Smooth muscle cell of the brain vasculature (primary cell): ENCODE measurements at places on chromosomes 11 and 22.

DNA sequence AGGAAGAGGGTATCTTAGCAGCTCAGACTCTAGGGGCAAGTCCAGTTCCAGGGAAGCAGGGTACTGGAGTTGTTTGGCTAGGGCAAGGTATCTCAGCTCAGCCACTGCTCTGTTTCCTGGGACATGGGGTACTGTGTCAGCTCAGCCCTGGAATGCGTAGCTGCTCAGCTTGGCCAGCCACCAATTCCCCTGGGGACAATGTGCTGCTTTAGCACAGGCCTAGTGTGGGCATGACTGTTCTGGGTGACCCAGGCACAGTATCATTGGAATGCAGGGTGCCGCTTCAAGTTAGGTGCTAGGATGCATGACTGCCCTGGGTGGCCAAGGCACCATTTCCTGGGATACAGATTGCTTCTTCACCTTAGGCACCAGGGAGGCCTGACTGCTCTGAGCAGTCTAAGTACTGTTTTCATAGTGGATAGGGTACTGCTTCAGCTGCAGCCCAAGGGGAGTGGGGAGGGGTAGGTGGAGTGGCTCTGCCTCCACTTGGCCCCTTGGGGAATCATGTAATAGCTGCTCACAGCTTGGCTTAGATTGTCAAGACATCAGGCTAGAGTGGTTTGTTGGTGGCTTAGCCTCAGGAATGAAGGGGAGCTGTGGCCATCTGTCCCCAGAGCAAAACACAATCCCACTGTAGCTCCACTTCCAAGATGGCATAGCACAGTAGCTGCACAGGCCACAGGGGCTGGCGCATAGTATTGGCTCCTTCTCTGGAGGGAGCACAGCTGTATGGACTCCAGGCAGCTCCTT, 36.0 kb downstream of the MADD start:
- DNase-seq: no peak

DNA sequence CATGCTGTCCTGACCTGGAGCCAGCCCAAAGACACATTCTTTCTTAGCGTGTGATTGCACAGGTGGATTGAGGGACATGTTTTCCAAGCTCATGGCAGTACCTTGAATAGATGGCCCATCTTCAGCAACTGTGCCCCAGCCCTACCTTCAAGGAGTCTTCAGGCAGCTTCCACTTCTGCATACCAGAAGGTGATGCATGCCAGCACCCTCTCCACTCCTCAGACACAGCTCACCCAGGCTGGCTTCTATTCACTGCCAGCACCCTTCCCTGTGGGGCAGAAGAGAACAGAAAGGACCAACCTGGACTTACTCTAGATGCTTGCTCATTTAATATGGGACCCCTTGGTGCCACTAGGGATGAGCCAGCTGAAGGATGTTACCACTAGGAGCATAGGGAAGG, 466.4 kb upstream of the ISX start:
- no peak for DNase-seq

DNA sequence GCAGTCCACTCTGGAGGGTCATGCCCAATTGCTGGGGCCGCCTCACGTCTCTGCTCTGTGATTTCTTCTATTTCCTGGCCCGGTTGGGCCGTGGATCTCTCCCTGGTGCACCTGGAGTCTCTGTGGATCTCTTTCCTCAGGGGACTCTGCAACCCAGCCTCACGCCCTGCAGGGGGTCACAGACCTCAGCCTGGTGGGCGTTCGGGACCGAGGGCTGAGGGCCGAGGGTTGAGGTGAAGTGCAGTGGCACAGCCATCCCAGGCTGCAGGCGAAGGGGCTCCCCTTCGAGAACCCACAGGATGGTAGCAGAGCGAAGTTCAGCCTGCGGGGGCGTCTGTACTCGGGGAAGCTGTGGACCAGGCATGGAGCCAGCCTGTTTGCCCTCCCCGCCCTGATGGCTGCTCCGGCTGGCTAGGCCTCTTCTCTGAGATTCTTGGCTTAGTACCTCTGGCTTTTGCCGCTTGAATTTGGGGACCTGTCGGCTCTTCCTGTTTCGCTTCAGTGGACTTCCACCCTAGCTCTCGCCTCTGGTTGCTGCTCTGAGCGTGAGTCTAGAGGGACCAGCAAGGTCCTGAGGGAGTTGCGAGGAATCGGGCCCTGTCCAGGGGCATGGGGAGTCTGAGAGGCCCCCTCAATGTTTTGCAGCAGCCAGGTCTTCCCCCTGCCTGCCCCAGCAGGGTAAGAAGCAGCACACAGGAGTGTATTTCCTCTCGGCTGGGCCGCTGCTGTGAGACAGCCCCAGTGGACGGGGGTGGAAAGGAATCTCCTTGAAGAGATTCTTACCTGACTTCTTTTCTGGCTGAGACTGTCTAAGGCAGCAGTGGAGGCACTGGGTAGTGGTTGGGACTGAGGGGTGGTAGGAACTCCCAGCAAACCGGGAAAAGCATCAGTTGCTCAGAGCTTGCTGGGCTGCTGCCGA, 140.8 kb downstream of the TBC1D22A start:
- no peak for DNase-seq

DNA sequence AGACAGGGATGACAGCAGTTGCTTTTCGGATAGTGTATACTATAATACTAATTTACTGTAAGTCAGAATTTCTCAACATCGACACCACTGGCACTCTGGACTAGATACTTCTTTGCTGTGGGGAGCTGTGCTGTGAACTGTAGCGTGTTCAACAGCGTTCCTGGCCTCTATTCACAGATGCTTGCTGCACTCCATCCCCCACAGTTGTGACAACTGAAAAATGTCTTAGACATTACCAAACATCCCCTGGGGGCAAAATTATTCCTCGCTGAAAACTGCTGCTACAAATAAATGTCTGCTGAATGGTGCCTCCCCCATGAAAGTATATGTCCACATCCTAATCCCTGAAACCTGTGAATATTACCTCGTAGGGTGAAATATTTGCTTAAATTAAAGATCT, 7.5 kb upstream of the SLC15A3 start:
- no peak for DNase-seq

DNA sequence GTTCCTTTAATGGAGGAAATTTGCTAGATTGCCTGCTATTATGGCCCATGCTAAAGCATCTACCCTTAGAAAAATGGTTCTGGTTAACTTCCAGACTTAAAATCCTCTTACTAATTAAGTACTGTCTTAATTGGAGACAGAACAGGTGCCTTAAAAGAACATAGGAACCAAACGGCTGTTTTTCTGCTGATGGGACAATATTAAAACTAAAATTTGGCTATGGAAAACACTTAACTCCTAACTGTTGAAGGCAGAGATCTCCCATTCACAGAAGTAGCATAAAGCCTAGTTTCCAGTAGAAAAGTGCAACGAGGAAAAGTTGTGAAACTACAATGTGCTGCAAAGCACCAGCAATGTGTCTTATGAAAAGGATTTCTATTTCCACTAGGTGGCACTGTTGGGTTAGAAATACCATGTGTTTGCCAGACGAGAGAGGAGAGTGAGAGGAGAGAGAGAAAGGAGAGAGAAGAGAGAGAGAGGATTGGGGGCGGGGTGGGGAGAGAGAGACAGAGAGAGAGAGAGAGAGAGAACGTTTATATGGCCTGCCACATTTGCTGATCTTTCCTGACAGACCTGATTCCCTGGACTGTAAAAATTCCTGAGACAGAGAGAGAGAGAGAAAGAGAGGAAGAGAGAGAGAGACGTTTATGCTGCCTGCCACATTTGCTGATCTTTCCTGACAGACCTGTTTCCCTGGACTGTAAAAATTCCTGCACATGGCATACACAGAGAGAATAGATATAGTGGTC, 51.5 kb downstream of the FAM181B start:
- peak; percentile 21 for DNase-seq

GRCh38 chr22:39932918-39933649, 27.1 kb upstream of the TMA7B start:
- DNase-seq: no peak

DNA sequence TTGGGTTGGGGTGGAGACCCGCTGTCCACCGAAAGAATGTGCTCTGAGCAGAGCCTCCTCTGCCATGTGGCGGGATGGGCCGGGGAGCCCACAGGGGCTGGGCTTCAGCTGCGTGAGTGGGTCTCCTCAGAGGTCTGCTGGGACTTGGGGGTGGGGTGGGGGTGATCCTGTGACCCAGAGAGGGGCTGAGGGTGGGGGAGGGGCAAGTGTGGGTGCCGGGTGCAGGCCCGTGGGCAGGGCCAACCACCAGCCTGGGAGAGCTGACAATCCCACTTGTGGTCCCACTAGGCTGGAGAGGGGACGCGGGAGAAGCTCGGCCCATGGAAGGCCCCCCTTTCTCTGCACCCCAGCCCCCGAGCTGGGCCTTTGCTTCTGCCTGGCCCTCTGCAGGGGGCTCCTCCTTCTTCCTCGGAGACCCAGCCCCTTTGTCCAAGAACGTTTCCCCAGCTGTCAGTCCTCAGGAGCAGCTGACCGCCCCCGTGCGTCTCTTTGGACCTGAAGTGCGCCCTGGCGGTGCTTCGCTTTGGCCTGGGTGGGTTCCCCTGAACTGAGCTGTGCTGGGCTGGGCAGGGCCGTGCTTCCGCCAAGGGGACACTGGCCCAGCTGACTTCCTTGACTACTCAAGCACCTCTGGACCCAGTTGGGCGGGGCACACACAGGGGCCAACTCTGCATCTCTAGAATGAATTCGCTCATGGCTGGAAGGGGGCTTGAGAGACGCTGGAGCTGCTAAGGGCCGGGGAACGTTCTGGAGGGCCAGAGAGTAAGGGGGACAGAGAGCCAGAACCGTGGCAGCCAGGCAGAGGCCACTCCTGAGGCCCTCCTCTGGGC, 30.2 kb downstream of the OSBPL5 start:
- no peak for DNase-seq

- no peak for DNase-seq
Observed at GRCh38 chr22:28670161-28670560, 9.5 kb downstream of the TTC28 start.

GRCh38 chr11:16403448-16403803, 47.1 kb upstream of the SOX6 start:
- no peak for DNase-seq

DNA sequence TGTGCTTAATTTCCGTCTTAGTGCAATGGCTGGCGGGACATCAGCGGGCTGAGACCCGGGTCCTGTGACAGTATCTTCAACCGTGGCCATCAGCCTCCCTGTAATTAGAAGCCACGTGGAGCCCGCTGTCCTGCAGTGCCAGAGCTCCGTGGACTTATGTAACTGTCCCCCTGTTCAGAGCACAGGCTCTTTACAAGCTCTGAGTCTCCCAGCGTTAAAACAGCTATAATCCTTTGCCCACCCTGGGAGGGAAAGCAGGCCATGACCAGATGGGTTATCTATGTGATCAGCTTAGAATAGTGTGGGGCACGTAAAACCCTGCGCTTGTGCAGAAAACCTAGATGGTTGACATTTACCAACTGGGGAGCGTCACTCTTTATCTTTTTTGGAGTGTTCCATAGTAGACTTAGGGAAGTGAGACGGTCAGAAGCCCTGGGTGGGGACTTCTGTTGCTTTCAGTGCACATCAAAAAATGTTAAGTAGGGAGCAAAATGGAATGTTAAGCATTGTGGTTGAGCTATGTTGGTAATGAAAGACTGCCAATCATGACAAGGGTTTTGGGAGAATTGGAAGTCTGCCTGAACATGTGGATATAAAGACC, 103.5 kb upstream of the CADM1 start:
- DNase-seq: no peak

DNA sequence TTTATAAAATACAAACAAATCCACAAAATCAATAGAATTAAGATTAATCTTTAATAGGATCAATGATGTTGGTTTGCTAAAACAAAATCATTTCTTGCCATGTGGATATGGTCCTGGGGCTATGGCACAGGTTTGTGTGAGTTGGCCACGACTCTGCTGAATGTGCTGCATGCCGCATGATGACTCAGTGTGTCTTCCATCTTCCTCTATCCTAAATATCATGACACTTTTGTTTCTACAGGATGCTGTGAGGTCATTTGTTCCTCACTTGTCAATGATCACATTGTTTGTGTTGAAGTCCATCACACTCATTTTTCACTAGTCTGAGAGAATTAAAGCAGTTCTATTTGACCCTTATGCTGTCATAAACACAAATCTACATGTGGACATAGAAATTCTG, 167.2 kb upstream of the ZBED5 start:
- no peak for DNase-seq

GRCh38 chr11:75421035-75421602, 11.9 kb downstream of the KLHL35 start:
- no peak for DNase-seq

DNA sequence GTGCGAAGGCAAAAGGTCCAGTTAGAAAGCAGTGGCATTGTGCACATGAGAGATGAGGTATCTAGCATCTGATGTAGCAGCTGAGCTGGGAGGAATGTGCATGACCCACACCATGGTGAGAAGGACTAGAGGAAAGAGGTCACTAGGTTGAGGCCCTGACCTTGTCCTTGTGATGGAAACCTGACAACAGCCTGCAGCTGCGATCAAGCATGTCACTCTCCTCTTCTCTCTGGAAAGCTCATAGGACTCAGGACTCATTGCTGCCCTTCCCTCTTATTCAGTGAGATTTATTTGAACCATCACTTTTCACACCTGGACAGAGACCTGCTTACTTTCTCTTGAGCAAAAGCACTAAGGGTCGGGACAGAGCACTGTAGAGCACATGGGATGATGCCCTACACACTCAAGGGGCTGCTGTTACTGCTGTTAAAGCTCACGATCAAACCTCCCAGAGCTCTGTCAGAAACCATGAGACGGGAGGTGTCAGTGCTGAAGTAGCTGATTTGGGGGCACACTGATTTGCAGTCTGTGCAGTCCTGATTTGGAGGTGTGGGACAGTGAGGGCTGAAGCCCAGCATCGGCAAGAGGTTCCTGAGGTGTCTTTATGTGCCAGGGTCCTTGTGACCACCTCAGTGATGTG, 104.3 kb downstream of the VPREB1 start:
- no peak for DNase-seq

GRCh38 chr11:82867495-82868082, 32.6 kb downstream of the PRCP start:
- peak; percentile 74 for DNase-seq

GRCh38 chr11:34632105-34632791, 11.4 kb downstream of the EHF start:
- DNase-seq: no peak

- DNase-seq: no peak
Observed at GRCh38 chr22:27003297-27003696, 345.9 kb downstream of the MIAT start.

GRCh38 chr11:104183593-104183992, 19.6 kb upstream of the PDGFD start:
- no peak for DNase-seq

DNA sequence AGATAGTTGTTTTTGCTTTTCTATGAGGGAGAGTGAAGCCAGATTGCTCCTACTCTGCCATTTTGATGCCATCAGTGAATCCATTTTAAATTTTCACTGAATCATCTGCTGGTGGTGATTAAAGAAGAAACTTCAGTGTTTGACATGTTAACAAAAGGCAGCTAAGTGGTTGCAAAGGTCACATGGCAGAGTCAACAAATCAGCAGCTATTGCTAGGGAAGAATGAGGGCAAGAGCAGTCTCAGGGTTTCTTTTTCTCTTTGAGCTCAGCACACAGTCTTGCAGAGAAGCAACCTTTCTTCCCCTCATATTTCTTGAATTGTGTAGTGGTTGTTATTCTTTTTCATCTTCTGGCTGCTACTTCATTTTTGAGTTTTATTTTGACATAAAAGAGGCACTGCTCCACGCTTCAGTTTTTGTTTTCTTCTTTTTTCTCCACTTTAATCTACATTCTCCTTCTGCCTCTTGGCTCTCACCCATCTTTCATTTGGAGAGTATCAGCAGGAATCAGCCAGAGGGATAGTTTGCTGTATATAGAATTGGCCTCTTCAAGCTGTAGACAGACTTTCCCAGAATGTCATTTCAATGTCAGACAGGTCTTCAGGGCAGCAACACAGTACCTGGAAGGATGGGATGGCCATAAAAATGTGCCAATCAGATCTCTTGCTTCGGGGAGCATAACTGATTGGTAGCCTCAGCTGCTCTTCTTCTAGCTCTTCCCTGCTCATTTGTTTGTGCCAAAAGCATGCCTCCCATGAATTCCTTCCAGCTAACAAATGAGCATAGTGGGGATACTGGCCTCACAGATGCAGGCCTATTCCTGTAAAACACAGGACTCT, 153.9 kb downstream of the TRPC6 start:
- no peak for DNase-seq
